ENCODE measurements at places on chromosomes 5 and 9.

GRCh38 chr5:175894793-175895192 is 23.4 kb downstream of the CPLX2 start:
- no peak for DNase-seq

DNA sequence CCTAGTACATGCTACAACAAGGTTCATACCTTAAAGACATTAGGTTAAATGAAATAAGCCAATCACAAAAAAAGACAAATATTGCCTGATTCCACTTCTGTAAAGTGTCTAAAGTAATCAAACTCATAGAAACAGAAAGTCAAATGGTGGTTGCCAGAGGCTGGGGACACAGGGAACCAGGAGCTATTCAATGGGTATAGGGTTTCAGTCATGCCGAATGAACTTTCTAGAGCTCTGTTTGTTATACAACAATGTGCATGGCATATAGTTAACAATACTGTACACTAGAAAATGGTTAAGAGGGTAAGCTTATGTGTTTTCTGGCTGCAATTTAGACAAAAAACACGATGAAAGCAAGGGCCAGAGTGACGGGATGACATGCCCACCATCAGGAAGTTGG is 70.8 kb upstream of the EGFLAM start:
- DNase-seq, result no peak

- DNase-seq, result no peak
Measured at GRCh38 chr5:66440202-66440680, 156.0 kb upstream of the MAST4 start.

DNA sequence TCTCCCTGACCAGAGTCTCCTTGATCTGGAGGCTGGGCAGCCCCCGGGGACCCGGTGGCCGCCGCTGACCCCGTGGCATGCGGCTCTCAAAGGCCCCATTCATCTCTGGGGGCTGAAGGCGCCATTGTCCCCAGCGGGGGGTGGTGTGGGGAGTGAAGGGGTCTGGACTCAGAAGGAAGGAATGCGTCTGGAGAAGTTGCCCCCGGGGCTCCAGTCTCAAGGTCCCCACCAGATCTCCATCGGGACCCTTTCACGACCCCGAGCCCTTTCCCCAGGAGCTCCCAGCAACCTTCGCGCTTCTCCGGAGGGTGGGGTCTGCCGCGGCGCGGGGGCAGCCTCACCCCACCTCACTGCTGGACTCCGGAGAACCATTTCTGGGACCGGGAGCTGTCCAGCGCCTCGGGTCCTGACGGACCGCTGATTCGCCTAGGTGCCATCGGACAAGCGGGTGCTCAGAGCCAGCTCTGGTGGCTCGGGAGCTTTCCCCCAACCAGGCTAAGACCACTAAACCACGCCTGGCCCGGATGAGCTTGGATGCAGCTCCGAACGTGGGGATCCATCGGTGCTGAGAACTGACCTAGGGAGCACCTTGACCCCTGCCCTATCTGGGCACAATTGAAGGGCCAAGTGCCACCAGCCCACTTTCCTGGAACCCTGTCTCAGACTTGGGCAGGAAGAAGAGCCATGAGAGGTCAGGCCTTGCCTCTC is 5.1 kb upstream of the PCDH1 start:
- DNase-seq, result no peak

GRCh38 chr5:149941795-149942194 is 2.8 kb downstream of the PDE6A start:
- DNase-seq, result no peak
